Stimulated activated CD4-positive, alpha-beta T cell treated with anti-CD3 and anti-CD28 coated beads, Interleukin-2, amount 100 ng/mL, for 48 hours (primary cell): ENCODE measurements at places on chromosomes 4 and X.

GRCh38 chrX:39117101-39117500, 315.8 kb downstream of the MID1IP1 start:
- no peak for DNase-seq

DNA sequence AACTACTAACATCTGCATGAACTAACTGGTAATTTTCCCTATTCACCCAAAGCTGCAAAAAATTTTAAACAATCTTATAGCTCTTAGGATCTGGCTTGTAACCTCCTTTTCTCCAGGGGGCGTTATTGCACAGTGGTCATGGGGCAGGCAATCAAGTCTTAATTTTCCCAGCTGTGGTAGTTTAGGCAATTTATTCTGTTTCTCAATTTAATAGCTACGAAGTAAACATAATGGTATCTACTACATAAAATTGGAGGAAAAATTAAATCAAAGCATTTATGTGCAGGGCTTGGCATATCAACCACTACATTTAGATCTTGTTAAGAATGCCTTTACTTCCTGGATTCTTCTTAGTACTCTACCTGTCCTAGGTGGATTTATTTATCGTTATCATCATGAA, 137.4 kb upstream of the GUCY1A1 start:
- no peak for DNase-seq

DNA sequence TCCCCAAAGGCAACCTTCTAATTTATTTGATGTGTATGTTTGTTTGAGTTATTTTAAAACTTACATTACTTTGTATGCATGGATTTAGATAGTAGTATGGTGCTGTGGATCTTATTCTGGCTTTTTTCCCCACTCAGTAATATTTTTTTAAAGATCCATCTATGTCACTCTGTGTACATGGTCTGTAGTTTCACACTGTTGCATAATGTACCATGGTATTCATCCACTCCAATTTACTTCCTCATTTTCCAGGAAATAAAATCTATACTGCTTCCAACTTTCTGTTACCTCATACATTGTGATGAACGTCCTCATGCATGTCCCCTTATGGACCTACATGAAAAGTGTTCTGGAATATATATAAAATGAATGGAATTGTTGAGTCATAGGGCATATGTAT, 17.6 kb downstream of the ARMCX2 start:
- DNase-seq, result no peak

DNA sequence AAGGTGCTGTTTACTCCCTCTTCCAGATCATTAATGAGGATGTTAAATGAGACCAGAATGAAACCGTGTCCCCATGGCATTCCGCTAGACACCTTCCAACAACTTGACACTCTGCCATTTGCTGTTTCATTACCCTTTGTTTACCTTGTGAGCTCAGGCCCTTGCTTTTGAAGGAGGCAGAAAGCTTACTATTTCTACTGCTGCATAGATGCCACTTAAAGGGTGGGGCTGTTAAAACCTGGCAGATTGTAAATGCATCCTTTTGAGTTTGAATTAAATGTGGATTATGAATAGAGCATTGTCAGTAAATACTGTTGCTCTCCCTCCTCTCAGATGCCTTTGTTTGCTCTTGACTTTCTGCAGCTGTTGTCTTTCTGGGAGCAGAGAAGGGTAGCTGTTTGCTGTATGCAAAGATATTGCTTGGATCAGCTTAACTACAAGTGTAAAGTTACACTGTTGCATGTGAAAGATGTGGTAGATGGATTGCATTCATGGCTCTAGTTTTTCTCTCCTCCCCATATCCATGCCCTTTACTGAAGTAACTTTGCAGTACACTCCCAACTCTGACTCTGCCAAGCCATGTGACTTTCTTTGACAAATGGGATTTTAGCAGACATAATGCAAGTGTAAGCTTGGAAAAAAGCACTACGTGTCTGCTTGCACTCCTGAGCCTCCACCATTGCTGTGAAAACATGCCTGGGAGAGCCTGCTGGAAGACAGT, 75.0 kb upstream of the DHX15 start:
- DNase-seq, result no peak

DNA sequence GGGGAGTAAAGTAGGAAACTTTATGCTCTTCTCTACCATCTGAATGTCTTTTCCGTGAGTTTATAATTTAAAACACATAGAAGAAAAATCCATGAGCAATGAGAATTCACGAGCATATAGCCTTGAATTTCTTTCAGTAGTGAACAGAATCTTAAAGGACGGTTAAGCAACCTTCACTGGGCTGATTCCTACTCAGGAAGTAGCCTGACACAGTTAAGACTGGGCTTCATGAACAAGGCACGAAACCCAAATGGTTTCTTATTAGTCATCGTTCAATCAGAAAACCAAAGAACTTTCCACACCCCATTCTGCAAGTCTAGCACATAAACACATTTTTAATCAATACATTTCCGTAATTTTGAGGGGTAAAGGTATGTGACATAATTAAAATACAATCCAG, 95.8 kb downstream of the SH3KBP1 start:
- DNase-seq, result no peak

DNA sequence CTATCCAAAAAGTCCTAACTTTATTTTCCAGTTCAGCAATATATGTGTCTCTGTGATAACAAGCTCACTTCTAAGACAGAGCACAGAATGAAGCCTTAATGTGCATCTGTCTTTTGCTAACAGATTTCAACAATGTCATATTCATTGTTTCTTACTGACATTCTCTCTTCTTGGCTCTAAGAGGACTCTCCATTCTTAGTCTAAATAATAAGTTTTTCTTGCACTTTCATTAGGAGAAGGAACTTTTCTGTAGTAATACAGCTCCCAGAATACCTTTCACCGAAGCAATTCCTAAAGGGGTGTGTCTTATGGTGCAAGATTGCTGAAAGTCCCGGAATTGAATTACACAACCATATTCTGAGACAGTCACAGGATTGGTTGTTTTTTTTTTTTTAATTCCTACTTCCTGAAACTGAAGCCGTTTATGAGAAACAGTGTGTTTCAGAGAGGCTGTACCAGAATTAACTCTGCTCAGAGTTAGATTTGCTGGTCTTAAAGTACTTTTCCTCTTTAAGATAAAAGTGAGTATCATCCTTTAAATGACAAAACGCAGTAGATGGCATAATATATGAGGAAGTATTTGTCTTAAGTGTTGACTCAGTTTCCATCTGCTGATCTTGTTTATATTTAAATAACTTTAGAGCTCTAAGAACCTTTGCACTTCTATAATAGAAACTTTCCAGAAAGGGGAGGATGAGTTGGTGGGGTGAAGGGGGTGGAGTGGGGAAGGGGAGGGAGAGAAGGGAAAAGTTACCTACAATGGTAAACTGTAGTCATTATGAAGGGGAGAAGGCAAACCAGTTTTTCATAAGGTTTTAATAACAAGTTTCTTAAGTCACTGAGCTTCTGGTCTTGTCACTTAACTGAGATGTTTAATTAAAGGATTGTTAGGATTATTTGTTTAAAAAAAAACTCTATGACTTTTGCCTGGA, at the start of gene ALPK1:
Gene ALPK1 (plus strand): TSS at position 421 of the 932 bp plus-strand sequence.
- no peak for DNase-seq

- DNase-seq, result no peak
These were observed 1.1 kb upstream of the GPM6A start for GRCh38 chr4:175813204-175813603.
